ENCODE measurements at places on chromosomes 4 and X.

GRCh38 chrX:74262452-74263209, 41.3 kb upstream of the ZCCHC13 start:
- no peak for DNase-seq

DNA sequence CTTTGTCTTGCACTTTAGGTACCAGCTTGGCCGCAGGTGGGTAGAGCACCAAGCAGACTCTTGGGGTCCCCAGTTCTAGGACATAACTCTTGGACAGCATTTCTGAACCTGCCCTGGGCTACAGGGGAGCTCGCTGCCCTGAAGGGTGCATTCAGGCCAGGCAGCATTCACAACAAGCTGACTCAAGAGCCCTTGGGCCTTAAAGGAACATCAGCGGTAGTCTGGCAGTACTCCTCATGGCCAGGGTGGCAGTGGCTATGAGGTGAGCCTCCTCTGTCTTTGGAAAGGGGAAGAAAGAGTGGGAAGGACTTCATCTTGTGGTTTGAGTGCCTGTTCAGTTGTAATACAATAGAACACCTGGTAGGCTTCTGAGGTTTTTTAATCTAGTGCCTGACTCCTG, 24.8 kb upstream of the SMARCA5 start:
- no peak for DNase-seq

GRCh38 chr4:15327311-15328298, 100.2 kb upstream of the C1QTNF7 start:
- DNase-seq, result no peak

- no peak for DNase-seq
Observed at GRCh38 chr4:158169931-158170690, 2.7 kb downstream of the GASK1B start.

DNA sequence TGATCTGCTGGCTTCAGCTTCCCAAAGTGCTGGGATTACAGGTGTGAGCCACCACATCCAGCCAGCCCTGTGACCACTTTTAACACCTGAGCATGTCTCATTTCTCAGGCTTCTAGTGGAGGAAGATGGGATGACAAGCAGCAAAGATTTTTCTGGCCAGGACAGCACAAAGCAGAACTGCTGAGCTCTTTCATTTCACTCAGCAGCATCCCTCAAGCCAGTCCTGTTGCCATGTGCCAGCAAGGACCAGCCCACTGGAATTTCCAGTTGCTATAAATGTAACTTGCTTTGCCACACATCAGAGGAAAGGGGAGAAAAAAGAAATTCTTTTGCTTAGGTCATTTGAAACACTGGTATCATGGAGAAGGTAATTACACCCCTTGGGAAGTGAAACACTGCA, 75.9 kb downstream of the SLC9A7 start:
- DNase-seq, result no peak

- DNase-seq, result no peak
Observed at GRCh38 chr4:181581983-181582382, 661.2 kb upstream of the TENM3 start.

GRCh38 chrX:70444326-70444945, at the start of gene DLG3:
Gene DLG3, plus strand, starts transcription at chrX:70444835. Its CDS starts 367 bp downstream, at chrX:70445202.
- DNase-seq, result peak; percentile 3

DNA sequence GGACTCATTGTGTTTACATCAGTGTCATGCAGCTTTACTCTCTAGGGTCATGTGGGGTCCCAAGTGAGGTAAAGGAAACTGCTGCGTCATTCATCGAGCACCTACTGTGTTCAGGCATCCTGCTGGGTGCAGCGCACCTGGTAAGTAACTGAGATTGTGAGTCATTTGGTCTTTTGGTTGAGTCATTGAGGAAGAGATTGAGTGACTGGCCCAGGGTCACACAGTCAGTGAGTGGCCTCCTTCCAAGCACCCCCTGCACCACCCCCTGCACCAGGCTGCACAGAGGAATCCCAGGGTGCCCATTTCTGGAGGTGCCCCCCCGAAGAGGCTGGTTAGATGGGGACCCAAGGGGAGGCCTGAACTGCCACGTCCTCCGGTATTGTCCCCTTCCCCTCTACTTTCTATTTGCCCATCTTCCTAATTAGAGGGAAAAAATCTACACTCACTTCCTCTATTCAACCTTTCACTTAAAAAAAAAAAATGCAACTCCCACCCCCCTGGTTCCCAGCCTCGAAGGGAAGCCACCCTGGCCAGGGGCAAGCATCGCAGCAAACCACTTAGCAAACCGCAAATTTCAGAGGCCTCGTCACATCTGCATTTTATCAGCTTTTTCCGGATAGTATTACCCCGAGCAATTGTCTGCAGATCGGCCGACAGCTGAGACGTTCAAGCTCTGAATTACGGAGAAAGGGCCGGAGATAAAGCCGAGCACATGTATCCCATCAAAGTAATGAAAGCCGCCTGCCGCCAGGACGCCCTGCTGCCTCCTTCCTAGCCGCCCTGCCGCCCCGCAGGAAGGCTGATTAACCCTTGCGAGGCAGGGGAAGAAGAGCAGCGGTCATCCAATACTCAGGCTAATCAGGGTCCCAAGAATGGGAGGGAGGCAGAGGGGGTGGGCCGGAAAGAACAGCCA, 96.3 kb upstream of the MSX1 start:
- DNase-seq, result no peak

GRCh38 chr4:1047106-1047975, 35.9 kb downstream of the FGFRL1 start:
- DNase-seq, result no peak

DNA sequence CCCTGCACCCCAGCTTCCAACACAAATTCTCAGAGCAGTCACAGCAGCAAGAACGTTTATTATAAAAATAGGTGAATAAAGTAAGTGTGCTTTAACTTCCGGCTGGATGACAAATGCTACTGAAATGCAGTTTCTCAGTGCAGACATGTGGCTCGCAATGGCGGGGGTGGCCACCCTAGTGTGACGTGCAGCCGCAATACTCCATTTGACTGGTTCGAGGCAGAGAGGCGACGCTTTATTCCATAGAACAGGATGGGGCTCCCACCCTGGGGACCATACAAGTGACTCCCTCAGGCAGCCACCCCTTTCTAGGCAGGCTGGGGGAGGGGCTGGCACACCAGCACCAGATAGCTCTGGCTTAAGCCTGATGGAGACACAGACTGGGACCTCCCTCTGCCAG, 14.5 kb downstream of the TNIP2 start:
- no peak for DNase-seq

DNA sequence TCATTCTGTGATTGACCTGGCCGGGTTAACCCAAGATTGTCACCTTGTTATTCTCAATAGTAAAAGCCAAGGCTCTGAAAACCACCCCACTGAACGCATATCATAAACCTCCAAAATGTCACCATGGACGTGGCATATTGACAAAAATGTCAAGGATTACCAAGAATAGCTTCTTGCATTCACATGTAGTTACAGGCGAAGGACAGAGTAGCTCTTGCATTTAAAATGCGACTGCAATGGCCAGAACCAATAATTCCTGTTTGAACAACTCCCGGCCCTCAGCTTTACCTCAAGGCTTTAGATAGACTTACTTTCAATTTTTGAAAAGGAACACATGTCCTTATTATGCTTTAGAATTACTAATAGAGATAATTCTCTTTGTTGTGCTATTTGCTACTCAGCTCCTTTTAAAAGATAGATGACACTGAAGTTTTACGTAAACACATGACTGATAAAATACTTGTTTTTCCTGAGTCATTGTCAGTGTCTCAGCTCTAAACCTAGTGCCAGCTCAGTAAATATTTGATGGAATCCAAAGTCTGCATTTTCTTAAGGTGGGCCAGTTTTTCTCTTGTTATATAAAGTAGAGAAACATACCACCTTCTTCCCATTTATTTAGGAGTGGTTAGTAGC, 66.3 kb downstream of the CLDN34 start:
- no peak for DNase-seq

- DNase-seq, result no peak
Observed at GRCh38 chr4:86034616-86035015, 325.2 kb downstream of the MAPK10 start.

DNA sequence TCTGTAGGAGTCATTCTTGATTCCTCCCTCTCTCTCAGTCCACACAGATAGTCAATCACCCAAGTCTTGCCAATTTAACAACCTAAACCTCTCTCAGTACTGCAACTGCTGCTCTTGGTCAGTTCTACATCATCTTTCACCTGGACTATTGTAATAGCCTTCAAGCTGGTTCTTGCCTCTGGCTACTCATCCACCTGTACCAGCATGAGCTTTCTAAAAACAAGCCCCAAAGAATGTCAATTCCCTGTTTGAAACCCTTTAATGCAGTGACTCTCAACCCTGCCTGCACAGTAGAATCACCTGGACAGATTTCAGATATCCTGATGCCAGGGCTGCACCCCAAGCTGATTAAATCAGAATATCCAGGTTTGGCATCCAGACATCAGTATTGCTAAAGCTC, 48.3 kb downstream of the VGLL1 start:
- DNase-seq, result no peak

- no peak for DNase-seq
Observed at GRCh38 chr4:118682928-118683327, 2.3 kb upstream of the METTL14 start.

- no peak for DNase-seq
Observed at GRCh38 chr4:188650516-188650915, 511.3 kb downstream of the TRIML1 start.

DNA sequence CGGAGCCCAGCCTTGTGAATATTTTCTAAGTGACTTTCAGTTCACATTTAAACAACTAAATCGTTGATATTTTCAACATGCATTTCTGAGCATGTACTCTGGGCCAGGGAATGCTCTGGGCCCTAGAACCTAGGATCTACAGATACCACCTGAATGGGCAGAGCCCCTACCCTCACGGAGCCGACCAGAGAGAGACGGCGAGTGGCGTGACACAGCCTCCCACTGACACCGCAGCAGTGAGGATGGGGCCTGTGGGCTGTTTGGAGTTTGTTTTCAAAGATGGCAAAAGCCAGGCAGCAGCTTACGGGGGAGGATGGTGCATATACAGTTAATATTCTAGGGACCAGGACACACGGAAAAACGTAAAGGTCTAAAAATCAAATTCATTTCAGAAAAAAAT, 17.7 kb downstream of the NELFA start:
- no peak for DNase-seq

- peak; percentile 51 for DNase-seq
Observed at GRCh38 chr4:8547108-8547911, 32.9 kb upstream of the GPR78 start.

GRCh38 chrX:121258545-121258944, 211.1 kb downstream of the GLUD2 start:
- DNase-seq, result no peak

GRCh38 chr4:18942874-18943273, 921.3 kb upstream of the LCORL start:
- no peak for DNase-seq

DNA sequence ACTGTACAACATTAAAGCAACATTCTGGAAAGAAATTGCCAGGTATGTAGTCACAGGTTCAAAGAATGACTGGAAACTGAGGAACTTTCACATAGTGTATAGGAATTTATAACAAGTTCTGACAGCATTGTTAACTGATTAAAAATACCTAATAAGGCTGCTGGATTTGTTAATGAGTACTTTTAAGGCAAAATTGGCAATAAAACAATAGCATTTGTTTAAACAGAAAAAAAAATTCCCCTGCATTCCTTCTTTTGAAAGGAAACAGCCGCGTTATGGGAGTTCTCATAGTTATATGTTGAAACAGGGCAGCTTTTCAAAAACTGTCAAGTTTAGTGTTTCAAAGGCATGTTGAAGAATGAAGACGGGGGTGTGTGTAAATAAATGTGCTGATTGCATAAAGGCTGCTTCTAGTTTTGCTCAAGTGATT, 282.5 kb upstream of the FAT1 start:
- DNase-seq, result no peak

DNA sequence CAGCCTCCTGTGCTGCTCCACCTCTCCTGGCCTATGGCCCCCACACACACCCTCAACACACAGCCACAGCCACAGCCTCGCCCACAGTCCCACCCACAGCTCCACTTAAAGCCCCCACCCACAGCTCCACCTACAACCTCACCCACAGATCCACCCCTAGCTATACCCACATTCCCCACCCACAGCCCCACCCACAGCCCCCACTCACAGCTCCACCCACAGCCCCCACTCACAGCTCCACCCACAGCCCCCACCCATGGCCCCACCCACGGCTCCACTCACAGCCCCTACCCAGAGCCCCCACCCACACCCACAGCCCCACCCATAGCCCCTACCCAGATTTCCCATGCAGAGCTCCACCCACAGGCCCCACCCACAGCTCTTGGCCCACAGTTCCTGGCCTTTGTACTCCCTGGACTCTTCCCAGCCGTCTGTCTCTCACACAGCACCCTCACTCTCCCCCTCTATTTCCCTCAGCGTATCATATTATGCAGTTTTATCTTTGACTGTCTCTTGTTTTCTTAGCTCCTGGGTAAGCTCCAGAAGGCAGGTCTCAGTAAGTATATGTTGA, 322.5 kb downstream of the EVC2 start:
- DNase-seq, result no peak

DNA sequence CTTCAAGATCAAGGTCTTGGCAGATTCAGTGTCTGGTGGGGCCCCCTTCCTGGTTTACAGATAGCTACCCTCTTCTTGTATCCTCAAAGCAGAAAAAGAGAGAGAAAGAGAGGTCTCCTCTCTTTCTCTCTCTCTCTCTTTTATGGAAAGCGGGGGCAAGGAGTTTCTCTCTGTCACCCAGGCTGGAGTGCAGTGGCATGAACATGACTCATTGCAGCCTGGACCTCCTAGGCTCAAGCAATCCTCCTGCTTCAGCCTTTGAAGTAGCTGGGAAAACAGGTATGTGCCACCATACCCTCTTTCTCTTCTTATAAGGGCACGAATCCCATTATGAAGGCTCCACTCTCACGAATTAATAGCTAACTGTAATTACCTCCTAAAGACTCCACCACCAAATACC, 20.2 kb downstream of the RAB9B start:
- no peak for DNase-seq

DNA sequence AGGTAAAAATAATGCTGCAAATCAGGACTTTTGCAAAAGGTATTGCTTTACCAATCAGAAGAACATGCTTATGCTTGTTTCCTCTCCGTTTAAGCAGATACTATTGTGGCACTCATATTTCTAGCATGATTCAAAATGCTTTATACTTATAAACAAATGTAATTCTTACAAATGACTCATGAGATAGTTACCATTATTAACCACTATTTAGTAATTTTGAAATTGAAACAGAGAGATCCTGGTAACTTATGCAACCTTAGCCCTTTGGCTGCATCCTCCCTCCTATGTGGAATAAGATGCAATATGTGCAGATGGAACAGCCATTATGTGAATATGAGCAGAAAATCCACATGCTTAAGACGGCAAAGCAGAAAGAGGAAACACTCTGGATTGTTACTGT, 164.7 kb downstream of the PCDH18 start:
- DNase-seq, result no peak

DNA sequence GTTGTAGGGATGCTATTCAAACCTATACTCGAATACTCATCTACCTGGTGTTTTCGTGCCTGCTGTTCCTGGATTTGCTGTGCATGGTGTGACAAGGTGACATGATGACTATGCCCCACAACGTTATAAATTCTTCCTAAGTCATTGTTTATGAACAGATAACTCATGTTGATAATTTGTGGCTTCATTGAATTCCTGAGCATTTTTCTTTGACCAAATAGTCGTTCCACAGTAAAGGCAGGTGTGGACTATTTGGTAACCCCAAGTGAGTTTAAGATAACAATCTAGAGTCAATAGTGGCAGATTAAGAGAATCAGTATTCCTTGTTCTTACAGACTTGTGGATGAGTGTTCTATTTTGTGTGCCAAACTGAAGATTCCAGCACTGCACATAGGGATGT, 59.9 kb downstream of the SNX25 start:
- DNase-seq, result no peak

GRCh38 chr4:113384600-113384999, 335.1 kb downstream of the ANK2 start:
- DNase-seq, result no peak
